ENCODE measurements at places on chromosomes 12 and 14.
A peak's percentile ranks its signal among the peaks of the same experiment; 100 is the strongest.

DNA sequence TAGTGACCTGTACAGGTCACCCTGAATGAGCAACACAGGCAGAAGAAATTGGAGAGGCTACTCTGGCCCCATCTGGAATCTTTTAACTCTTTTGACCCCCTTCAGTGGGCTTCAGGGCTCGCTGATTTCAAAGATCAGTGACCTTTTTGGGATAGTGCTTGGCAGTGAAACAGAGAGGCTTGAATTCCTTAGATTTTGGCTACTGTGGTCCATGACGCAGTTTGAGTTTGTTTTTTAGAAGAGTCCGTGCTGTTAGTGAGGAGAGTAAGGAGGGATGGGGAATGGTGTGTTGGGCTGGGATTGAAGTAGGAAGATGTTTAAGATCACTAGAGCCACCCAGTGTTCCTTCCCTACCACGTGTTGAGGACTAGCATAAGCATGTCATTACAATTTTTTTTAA lies 16.5 kb downstream of the TMEM30B start:
- no peak for DNase-seq

GRCh38 chr14:54789781-54790480 lies 112.7 kb downstream of the GCH1 start:
- DNase-seq: no peak

GRCh38 chr14:100640471-100641273 lies 53.5 kb upstream of the BEGAIN start:
- DNase-seq: peak; percentile 66

DNA sequence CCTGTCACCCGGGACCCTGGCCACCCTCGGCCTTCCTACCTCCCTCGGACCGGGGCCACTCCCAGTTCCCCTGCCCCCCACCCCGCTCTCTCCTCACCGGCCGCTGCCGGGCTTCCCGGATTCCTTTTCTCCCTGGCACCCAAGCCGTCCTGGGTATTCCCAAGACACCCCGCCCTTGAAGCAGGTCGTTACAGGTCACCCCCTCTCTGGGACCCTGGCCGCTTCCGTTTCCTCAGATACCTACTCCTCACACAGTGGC lies 493 bp downstream of the NUMB start:
- no peak for DNase-seq

DNA sequence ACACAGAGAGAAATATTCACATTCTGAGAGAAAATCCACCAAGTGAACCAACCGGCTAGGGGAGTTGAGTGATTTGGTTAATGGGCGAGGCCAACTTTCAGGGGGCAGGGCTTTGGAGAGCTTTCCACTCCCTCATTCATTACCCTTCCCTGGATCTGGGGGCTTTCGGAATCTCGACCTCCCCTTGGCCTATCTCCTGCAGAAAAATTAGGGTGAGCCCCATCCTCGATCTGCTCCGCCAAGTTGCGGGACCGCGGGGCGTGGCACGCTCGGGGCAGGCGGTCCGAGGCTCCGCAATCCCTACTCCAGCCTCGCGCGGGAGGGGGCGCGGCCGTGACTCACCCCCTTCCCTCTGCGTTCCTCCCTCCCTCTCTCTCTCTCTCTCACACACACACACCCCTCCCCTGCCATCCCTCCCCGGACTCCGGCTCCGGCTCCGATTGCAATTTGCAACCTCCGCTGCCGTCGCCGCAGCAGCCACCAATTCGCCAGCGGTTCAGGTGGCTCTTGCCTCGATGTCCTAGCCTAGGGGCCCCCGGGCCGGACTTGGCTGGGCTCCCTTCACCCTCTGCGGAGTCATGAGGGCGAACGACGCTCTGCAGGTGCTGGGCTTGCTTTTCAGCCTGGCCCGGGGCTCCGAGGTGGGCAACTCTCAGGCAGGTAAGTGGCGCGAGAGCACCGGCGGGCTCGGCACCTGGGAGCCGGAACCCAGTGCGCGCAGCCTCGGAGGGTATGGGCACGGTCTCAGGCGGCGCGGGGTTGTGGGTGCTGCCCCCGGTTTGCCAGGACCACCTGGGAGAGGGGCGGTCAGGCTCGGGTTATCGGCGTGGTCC lies at the start of gene ERBB3:
Gene ERBB3 (plus strand): TSS at position 443 of the 833 bp plus-strand sequence. CDS start 136 bp downstream, at position 579.
- DNase-seq: peak; percentile 59

- peak; percentile 1 for DNase-seq
Measured at GRCh38 chr14:59126714-59127436, 61.6 kb upstream of the DAAM1 start.

DNA sequence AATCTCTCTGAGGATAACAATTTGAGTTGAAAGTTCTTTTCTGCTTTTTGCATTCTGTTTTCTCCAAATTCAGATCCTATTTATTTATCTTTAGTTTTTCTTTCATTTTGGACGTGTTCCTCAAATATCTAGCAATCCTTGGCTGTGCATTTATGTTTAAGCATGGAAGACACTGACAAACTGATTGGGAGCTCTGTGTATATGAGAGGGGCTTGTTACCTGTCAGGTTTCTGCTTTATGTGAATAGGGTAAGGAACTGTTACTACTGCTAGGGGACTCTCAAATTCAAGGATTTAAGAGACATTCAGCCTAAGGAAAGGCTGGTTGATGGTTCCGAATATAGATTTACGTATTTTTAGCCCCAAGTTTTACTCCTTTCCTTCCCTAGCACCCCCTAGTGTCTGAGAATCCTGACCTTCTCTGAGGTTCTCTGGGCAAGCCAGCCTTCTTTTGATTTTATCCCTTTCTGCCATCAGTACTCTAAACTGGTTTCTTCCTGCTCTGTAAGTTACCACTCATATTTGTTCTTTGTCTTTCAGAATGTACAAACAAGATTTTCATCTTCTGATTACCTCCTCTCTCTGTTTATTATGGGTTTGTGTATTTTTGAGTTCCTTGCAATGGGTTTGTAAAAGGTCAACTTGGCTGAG lies 30.5 kb downstream of the YLPM1 start:
- DNase-seq: peak; percentile 1

DNA sequence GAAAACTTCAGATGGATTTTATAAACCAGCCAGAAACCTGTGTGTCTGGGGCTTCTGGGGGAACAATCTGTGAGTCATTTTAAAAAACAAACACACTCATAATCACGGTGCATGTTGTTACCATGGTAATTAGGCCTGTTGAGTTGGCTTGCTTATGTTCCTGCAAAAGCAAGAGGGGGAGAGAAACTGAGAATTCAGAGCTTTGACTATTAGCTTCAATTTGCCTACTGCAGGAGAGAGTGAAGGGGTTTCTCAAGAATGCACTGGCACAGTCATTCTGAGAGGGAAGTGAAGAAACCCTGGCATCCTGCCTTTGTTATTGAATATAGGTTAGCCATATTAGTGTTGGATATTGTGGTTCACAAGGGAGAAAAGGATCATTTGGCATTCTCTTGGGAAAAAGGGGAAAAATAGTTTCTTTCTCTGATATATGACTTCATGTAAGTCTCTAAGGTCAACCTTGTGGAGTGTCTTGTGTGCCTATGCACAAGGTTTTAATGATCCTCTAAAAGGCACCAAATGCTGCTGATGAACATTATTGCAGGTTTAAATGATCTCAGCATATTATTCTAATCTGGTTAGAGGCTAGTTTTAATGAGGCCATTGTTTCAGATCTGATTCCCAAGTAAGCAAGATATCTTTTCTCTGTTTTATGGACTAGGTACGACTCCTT lies 12.9 kb downstream of the GNG2 start:
- DNase-seq: no peak

- DNase-seq: no peak
Measured at GRCh38 chr12:91690531-91690930, 455.1 kb downstream of the BTG1 start.
